Occipital lobe (tissue), 3 donors: ENCODE measurements at places on chromosomes 6 and 20. TPM values are rescaled to one million over a fixed set of nuclear protein-coding genes. Genes with fewer than 3 reads are reported as not detected.

GRCh38 chr20:5265662-5265985 lies 51.1 kb downstream of the PROKR2 start:
- no peak for DNase-seq

DNA sequence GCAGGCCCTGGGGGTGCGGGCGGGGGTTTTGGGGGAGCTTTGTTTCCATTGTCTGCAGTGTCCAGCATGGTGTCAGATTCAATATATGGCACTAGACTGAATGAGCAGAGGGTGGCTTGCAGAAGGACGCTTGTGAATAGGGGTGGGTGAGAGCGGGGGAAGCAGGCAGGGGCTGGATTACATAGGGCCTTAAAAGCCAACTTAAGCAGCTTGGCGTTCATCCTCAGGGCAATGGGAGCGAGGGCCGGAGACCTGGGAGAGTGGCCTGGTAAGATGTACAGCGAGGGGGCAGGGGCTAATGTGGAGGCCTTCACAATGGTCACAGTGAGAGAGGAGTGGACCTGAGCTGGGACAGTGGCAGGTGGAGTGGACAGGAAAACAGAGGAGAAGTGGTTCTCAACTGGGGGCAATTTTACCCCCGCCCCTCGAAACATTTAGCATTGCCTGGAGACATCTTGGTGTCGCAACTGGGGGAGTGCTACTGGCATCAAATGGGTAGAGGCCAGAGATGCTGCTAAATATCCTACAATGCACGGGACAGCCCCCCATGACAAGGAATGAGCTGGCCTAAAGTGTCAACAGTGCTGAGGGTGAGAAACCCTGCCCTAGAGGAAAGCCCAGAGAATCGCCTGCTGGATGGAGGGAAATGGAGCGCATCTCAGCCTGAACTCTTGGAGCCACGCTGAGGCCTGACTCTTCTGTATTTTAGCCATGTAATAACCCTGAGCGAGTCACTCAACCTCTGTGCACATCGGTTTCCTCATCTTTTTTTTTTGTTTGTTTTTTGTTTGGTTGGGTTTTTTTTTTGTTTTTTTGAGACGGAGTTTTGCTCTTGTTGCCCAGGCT lies 15.1 kb upstream of the BAK1 start:
- DNase-seq: no peak

Gene C6orf141
- total RNA-seq: 1.2 TPM

GRCh38 chr20:5328268-5328667 lies 11.5 kb upstream of the PROKR2 start:
- no peak for DNase-seq

- DNase-seq: no peak
Observed at GRCh38 chr6:4553387-4553786, 222.8 kb upstream of the CDYL start.

Gene CGA
- not detected for total RNA-seq

Gene CFAP61
- total RNA-seq: 3.1 TPM

Gene DDX43
- total RNA-seq: 0.31 TPM

- DNase-seq: no peak
Observed at GRCh38 chr20:61765081-61765870, 300.4 kb downstream of the TAF4 start.

- DNase-seq: no peak
Observed at GRCh38 chr6:135115411-135115810, 60.8 kb upstream of the HBS1L start.

GRCh38 chr6:167705211-167705750 lies 121.4 kb upstream of the AFDN start:
- DNase-seq: no peak

Gene AVP
- not detected for total RNA-seq

Gene GGTLC1
- not detected for total RNA-seq

DNA sequence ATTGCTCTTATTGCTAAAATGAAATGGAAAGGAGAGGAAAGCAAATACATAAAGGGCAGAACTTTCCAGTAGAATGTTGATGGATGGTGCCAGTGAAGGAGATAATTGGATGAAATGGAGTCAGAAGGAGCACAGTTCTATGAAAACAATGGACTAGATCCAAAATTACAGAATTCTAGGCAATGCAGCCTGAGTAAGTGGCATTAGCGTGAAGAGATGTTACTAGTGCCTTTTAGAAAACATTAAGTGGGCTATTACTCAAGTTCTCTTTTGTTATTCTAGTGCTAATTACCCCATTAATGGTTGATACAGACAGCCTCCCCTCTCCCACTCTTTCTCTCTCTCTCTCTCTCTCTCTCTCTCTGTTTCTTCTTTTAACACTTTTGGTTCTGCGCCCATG lies 209.5 kb upstream of the RGS17 start:
- DNase-seq: no peak

Gene AIF1
- total RNA-seq: 4.1 TPM

GRCh38 chr6:7325750-7326149 lies 12.8 kb upstream of the SSR1 start:
- DNase-seq: no peak

- no peak for DNase-seq
Observed at GRCh38 chr6:105431226-105431625, 28.3 kb upstream of the PREP start.

DNA sequence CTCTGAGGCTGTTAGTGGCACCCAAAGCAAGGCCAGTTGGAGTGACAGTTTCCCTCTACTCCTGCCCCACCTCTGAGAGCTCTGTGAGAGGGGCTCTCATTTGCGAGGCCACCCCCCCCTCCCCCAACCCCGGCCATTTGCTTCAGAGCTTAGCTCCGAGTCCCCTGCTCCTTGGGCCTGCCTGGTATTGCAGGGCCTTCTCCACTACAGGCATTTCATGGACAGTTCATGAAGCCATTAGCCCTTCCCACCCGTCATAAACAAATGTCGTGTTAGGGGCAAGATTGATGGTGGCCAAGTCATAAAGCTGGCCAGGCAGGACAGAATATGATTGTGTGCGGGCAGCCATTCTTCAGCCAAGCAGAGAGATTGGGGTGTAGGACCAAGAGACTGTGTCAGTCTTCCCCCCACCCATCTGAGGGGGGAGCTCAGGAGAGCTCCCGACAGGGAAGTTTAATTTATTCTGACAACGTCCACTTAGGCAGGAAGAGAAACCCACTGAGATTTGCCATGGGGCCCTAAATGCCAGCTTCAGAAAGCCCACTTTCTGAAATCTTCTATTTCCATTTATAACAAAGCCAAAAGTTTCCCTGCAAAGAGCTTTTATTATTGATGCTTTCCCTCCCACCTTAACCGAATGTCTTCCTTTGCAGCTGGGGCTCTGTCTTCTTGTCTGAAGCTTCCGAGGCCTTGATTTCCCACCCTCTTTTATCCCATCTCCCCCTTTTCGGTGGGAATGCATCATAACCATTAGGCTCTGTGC lies 7.2 kb downstream of the FOXC1 start:
- DNase-seq: no peak

- DNase-seq: no peak
Observed at GRCh38 chr20:41274152-41274551, 43.4 kb downstream of the ZHX3 start.

Gene TSHZ2
- 0.31 TPM for total RNA-seq

- no peak for DNase-seq
Observed at GRCh38 chr20:58377766-58378401, 11.1 kb upstream of the VAPB start.

- no peak for DNase-seq
Observed at GRCh38 chr6:16227048-16227562, 11.3 kb upstream of the GMPR start.

- DNase-seq: no peak
Observed at GRCh38 chr6:132584698-132585097, 4.8 kb downstream of the TAAR5 start.

Gene SLC32A1
- total RNA-seq: 6.4 TPM

- DNase-seq: no peak
Observed at GRCh38 chr20:40508821-40509220, 180.2 kb downstream of the MAFB start.

DNA sequence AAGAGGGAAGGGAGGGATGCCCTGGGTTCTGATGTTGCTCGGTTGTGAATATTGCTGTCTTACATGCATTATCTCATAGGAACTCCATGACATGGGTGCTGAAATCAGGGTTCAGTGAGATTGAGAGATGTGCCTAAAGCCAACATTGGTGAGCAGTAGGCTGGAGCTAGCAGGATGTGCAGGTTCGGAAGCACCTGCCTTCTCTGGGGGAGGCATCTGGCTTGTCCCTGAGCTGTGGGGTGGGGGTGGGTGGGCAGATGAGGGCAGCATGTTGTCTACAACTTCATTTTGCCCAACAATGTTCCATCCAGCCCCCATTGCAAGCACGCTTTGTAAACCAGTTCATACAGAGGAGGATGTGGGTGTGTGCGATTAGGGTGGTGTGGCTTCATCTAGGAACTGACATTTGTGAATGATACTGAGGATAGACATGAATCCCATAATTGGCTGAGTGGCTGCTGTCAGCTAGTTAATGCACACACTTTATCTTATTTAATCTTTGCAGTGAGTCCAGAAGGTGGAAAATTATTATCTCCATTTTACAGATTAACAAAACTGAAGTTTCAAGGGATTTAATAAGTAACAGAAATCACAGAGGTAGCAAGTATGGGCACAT lies 119.4 kb downstream of the SYNDIG1 start:
- DNase-seq: no peak

DNA sequence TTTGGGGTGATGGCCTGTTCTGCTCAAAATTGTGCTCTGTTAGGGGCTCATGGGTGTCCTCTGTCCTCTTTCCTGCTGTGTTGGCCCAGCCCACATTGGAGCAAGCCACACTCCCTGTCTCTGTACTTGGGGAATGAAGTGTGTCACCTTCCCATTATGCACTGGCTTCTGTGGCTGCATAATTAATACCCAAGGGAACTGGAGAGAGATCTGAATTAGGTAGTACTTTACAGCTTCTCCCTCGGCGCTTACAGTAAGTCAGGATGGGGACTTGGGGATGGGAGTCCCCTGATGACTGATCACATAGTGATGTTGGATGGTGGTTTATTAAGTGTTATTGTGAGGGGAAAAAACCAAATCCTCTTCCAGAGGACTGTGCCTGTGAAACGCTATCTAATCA lies 116.6 kb downstream of the FOXO3 start:
- no peak for DNase-seq

DNA sequence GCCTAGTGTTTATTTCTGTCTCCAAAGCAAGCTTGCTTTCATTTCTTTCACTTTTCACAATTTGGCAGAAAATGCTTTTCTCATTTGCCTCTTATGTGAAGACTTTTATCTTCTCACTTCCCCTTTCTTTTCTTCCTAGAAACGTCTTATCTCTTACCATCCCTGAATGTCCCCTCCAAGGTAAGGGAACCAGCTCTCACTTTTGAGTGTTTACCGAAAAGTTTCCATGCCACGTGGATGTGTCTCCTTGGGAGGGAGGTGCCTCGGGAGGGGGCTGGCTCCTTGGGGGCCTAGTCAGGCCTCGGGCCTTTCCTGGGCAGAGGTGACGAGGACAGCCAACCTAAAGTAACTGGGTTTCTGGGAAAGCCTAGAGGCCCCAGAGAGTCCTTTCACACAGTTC lies 127.4 kb downstream of the CD24 start:
- DNase-seq: no peak

DNA sequence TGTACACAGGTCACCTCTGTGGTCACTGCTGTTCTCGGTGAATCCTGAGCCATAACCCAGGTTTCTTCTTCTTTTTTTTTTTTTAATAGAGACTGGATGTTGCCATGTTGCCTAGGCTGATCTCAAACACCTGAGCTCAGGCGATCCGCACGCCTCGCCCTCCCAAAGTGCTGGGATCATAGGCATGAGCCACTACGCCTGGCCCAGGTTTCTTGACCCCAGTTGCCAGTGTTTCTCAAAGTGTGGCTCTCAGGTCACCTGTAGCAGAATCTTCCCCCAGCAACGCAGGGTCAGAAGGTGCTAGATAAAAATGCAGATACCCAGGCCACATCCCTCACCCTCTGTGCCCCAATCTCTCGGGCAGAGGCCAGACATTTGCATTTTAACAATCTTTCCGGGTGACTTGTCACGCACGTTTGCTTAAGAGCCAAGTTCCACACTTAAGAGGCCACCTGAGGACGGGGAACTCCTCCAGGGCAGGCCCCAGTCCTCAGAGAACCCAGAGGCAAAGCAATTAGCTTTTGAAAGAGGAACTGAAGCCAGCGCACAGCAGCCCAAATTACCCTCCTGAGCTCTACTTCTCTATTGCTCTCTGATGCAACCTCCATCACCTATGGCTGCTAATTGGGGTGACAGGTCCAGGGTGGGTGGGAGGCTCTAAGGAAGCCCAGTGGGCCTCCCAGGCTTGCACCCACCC lies 81.8 kb downstream of the NFATC2 start:
- no peak for DNase-seq

GRCh38 chr6:30097902-30098768 lies 14.8 kb downstream of the TRIM31 start:
- no peak for DNase-seq

DNA sequence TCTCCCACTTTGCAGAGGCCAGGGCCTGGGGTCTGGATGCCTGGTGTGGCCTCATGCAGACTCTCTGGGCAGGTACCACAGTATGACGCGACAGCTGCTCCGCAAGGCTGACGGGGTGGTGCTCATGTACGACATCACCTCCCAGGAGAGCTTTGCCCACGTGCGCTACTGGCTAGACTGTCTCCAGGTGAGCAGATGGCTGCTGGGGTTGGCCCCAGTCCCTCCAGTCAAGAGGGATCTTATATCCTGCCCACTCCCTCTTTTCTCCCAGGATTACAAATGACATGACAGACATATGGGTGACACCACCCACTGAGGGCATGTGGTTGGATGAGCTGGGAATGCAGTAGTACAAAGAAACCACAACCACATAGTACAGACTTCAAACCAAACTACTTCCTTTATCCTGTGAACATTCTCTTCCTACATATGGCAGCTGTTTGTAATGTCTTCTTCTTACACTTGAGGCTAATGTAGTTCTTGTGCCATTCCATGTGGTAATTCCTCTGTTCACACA lies 29.9 kb downstream of the RAB44 start:
- no peak for DNase-seq

- peak; percentile 59 for DNase-seq
Observed at GRCh38 chr6:110355727-110356126, 2.4 kb downstream of the METTL24 start.

Gene BCKDHB
- 19.8 TPM for total RNA-seq

DNA sequence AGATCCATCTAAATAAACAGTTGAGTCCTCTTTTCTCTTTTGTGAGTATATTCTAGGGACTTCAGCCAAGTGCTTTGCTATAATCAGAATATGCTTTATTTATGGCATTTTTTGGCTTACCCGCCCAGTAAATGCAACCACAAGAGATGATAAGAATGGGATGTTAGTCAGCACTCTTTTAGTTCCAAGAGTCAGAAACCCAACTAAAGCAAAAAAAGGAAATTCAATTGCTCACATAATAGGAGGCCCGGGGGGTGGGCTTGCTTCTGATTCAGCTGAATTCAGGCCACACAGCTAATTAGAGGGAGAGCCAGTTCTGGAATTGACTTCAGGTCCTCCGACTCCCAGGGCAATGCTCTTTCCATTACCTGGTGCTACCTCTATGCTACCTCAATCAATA lies 250.6 kb downstream of the FARS2 start:
- no peak for DNase-seq

DNA sequence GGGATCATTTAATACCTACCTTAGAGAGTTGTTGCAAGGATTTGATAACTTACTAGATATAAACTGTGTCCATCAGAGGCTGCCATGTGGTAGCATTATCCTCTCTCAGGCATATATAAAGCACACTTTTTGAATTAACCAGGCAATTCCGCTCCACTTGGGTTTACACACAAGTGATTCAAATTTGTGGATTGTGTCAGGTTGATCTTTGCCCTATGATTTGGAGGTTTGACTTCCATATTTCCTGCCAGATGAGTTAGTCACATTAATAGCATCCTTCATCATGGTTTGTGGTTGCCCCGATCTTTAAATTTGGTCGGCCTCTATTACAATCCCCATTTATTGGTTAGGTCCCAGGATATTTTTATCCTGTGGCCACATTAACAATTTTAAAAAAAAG lies 44.8 kb upstream of the CTAGE9 start:
- DNase-seq: no peak

Gene SPATS1
- 0.62 TPM for total RNA-seq

- no peak for DNase-seq
Observed at GRCh38 chr6:73566954-73567591, 46.2 kb upstream of the EEF1A1 start.
